ENCODE measurements at places on chromosomes 7 and 10.
A peak's percentile ranks its signal among the peaks of the same experiment; 100 is the strongest.

- DNase-seq: no peak
Measured at GRCh38 chr10:65628493-65629139, 1297.2 kb upstream of the LRRTM3 start.

- DNase-seq: no peak
Measured at GRCh38 chr7:71521506-71521905, 389.6 kb downstream of the GALNT17 start.

GRCh38 chr7:25012254-25012653 is 32.3 kb upstream of the OSBPL3 start:
- DNase-seq: no peak

DNA sequence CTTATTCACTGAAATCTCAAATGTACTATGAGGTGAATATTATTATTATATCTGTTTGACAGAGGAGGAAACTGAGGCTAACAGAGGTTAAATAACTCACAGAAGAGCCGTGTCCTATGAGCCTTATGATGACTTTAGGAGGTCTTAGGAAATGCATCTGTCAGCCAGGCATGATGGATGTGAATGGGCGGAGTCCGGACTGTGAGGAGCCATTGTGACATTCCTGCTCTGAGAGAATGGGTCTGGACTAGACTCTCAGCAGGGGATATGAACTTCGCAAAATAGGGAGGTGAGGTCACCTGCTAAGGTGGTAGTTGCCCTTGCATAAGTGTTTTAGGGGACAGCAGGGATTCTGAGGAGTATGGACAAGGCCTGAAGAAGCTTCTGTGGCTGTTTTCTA is 153.6 kb downstream of the TMEM178B start:
- no peak for DNase-seq

- no peak for DNase-seq
Measured at GRCh38 chr10:63770523-63770922, 249.3 kb downstream of the REEP3 start.

GRCh38 chr7:140260352-140261104 is 83.7 kb upstream of the KDM7A start:
- DNase-seq: no peak

DNA sequence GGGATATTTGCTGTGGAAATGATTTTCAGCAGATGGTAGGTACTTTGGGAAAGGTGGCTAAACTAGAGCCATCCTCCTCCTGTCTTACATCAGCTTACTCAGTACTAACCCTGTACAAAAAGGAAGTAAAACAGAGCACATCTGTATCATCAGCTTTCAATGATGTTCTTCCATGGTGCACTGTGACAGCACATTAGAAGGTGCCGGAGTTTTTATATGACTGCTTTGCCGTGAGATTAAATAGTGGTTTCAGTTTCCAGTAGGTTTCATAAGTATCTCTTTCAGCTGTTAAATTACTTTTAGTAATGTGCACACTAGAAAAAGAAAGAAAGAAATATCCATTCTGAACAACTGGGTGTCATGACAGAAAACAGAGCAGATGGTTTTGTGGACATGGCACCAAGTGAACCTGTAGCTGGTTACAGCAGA is 86.5 kb downstream of the ARID5B start:
- peak; percentile 75 for DNase-seq

DNA sequence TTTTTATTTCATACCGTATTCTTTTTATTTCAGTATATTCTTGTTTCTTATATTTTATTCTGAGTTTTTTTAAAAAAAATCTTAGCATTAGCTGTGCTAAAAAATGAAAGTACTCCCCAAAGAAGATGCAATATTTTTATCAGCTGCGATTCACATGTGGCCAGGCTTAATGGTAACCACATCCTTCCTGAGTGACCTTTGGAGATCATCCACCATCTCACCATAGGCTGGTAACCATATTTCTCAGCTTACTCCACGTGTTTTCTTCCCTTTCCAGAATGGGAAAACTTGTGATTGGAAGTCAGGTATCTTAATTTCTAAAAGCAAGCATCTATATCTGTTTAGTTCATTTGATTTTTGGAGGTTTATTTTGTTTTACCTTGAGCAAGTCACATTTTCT is 18.8 kb upstream of the LIPM start:
- no peak for DNase-seq

DNA sequence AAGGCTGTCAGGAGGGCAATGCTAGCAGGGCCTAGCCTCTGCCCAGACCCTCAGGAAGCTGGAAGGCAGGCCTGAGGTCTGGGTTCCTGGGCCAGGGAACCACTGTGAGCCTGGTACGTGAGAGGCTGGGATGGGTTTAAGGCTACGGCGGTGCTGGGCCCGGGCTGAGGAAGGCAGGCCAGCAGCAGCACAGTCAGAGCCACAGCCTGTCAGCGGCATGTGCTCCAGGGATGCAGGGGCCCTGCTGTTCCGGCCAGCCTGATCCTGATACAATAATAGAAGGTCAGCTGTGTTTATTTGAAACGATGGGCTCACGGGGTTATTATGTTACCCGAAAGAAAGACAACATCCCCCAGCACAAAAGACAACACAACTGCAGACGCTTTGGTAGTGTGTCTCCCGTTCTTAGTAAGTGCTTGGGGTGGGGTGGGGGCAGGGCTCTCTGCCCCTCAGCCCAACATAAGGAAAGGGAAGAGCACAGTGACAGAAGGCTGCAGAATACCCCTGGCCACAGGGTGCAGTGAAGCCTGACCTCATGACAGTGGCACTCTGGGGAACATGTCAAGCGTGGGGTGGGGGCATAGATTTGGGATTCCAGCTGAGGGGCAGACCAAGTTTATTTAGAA is 95.0 kb downstream of the COL13A1 start:
- no peak for DNase-seq

- DNase-seq: no peak
Measured at GRCh38 chr10:32144817-32145688, 88.8 kb upstream of the KIF5B start.

GRCh38 chr7:114819616-114820362 is 102.1 kb upstream of the MDFIC start:
- DNase-seq: no peak

- DNase-seq: no peak
Measured at GRCh38 chr10:42753507-42754154, 29.0 kb upstream of the BMS1 start.

DNA sequence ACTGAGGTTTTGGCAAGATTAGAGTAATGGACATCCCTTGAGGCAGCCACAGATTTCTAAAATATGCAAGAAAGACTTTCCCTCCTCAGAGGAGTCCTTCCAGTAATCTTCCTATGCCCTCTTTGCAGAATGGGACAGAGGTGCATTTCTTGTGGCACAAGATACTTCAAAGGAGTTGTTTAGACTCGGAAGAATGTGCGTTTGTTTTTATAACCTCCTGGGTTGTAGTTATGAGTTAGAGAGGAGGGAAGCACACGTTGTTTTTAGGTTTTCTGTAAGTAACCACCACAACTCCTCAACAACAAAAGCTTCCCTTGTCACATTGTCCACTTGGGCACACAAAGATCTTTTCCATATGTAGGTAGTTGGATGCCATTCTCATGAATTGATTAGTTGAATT is 78.1 kb upstream of the GLI3 start:
- no peak for DNase-seq

DNA sequence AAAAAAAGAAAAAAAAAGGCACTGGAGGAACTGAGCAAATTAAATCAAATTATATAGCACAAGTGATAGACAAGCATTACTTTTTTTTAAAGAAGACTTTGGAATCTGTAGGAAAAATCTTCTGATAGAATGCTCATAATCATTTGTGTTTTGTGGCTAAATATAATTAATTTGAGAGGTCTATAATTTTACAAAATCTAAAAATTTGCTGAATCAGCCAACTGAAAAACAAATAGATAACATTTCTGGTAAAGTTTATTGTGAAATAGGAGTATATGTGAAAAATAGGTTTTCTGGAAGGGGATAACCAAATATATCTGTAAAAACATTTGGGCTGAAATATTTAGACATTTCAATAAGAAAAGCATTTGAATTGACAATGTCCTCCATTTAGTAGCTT is 844.9 kb upstream of the COBL start:
- DNase-seq: no peak

- no peak for DNase-seq
Measured at GRCh38 chr10:35369049-35369611, 32.8 kb downstream of the CCNY start.

DNA sequence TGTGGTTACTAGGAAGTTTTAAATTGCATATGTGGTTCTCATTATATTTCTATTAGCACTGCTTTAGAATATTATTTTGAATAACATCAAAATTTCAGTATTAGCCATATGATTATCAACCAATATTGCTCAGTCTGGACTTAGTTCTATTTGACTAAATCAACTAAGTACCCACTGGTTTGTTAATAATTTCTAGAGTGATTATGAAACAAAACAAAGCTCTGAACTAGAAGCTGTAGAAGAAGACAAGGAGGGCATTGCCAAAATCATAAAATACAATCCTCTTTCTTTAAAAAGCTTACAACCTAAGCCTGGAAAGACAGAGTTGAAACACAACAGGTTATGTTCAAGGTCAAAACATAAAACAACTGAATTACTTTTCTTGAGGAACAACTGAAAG is 204.7 kb downstream of the KMT2C start:
- DNase-seq: no peak

GRCh38 chr10:102545997-102546396 is 42.2 kb downstream of the SUFU start:
- DNase-seq: no peak

GRCh38 chr10:129870961-129871621 is 93.0 kb downstream of the EBF3 start:
- no peak for DNase-seq

DNA sequence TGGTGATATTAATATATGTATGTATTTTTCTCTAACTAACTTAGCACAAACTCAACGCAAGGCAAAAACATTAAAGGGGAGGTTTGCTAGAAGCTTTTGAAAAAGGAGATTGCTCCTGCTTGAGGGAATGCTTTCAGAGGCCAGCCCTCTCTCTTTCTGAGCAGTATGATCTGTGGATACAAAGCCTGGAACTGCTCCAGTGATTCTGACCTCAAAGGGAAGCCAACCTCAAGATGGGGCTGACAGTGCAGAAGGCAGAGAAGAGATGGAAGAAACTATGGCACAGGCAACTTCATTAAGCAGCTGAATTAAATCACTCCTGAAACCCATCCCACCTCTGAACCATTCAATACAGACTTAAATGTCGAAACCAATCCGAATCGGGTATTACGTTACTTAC is 102.4 kb downstream of the USP6NL start:
- no peak for DNase-seq

- DNase-seq: peak; percentile 54
Measured at GRCh38 chr7:31122649-31123058, 70.5 kb downstream of the ADCYAP1R1 start.

- peak; percentile 61 for DNase-seq
Measured at GRCh38 chr7:76048668-76048988, 722 bp downstream of the MDH2 start.

GRCh38 chr10:60098677-60099601 is 192.6 kb upstream of the CCDC6 start:
- DNase-seq: no peak

DNA sequence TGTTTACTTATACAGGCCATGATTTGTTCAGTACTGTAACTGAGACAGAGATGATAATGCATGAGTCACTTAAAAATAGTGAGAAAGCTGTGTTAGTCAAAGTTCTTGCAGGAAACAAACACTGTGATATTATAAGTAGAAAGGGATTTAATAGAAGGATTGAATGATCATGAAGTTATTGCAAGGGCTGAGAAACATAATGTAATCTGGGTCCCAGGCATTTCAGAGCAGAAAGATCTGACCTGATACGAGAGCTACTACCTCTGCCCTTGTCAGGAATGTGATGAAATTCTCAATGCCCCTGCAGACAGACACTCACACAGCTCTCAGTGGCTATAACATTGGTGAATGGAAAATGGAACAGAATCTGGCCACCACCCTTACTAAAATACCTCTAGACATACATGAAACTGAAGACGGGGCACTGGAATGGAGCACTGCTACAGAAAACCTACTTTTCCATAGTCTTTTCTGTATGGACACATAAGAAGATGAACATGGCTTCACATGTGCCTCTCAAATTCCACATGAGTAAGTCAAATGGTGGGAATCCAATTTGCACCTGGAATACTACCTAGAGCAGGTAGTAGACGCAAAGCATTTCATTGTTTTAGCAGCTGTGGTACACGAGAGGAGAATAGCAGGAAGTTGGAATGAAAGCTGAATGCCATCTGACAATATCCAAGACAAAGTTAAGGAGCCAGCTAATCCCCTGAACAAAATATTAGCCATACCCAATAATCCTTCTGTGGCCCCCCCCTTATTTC is 19.1 kb upstream of the VWDE start:
- no peak for DNase-seq

- DNase-seq: no peak
Measured at GRCh38 chr7:42219447-42219846, 17.6 kb downstream of the GLI3 start.

DNA sequence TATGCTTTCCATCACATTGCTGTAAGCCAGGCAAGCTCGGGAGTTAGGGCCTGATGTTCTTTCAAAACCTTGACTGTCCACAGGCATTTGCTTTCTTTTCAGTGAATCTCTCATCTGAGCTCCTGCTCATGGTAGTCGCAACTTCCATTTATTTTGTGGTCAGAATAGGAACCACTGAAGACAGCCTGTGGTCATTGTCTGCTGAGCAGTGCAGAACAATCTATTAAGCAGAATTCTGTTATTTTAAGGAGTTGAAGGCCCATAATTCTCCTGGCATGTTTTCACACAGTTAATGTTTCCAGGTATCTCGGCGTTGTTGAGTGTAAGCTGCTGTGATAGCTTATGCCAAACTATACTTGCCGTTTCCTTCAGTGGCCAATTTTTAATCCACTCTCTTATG is 491.1 kb upstream of the AKR1E2 start:
- no peak for DNase-seq

GRCh38 chr7:70029993-70030392 is 431.7 kb downstream of the AUTS2 start:
- DNase-seq: no peak

DNA sequence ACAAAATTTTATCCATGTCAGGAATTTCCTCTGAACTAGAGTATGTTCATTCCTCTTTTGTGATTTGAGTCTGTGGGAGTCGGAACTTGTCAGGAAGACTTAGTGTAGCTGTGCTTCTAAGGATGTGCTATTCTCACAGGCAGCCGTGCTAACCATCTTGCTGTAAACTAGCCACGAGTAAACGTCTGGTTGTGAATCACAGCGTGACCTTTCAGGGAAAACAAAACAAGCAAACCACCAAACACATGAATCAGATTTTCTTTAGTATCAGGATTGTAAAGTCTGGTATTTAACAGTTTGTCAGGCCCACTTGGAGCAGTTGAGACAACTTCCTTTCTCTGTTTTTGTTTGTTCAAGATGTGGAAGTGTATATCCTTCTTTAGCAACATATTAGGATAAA is 32.0 kb downstream of the AUTS2 start:
- DNase-seq: no peak

Measured in GM10248 (cell line).